Mammary microvascular endothelial cell (primary cell): ENCODE measurements at places on chromosomes 1 and 21. TPM values are rescaled to one million over a fixed set of nuclear protein-coding genes. Genes with fewer than 3 reads are reported as not detected.

The FNDC5 gene
- 0.07 TPM in 1 of 2 replicates, not detected in the other for total RNA-seq

The TGFB2 gene
- total RNA-seq: 2.5 and 3.5 TPM in 2 replicates

The PRKAB2 gene
- 3.1 and 8.9 TPM in 2 replicates for total RNA-seq

The CFHR4 gene
- not detected in 2 replicates for total RNA-seq

The SMIM1 gene
- total RNA-seq: not detected in 2 replicates

The DDOST gene
- total RNA-seq: 301 and 336 TPM in 2 replicates

The ESPN gene
- 0.67 and 1.1 TPM in 2 replicates for total RNA-seq

The NFIA gene
- total RNA-seq: 7.6 and 12.2 TPM in 2 replicates

The DNM3 gene
- 1.0 and 1.7 TPM in 2 replicates for total RNA-seq

The OR14A2 gene
- total RNA-seq: not detected in 2 replicates
